ENCODE measurements at places on chromosomes 6 and 20.

- no peak for DNase-seq
These were observed 32.7 kb upstream of the MRPS10 start for GRCh38 chr6:42250274-42250931.

GRCh38 chr6:148398244-148398643 lies 55.6 kb downstream of the SASH1 start:
- no peak for DNase-seq

DNA sequence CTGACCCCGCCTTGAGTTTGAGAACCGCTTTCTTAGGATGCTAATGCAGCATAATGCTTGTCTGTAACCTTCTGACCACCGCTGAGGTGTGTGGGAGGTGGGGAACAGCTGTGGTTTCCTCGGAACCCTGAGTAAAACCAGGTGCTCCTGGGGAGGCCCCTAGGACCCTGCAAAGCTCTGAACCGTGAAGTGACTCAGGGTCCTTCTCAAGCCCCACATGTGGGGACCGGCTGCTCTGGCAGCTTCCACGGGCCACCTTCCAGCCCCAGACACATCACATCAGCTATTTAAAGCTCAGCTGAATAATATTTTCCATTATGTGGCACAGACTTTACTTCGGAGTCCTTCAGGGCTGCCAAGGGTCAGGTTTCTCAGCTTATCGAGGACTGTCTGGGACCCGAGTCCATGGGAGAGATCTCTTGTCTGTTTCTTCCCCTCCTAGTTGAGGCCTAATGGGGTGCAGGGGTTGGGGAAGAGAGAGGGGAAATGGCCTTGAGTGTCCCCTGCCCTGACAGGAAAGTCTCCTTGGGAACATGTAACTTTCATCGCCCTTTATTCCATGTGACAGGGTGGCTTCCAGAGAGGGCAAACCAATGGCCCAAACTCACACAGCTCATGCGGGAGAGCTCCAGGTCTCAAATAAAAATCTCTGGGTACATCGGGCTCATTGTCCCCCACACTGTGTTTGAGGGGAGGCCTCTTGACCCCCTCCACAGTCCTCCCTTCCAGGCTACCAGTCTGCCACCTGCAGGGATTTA lies 186.1 kb upstream of the SLC24A3 start:
- no peak for DNase-seq

DNA sequence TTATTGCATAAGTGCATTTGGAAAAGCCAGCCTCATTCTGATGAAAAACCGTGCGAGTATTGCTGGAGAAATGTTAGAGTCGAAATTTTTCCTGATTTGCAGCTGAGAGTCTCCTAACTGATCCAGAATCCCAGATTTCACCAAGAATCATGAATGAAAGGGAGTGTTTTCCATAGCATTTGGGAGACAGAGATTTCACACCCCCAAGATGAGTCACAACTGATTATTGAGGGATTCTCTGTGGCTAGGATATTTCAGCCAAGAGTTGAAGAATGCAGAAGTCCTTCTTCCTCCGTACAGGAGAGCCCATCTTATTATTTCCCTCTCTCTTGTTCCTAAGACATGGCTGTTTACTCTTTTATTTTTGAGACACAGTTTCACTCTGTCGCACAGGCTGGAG lies 82.2 kb upstream of the SALL4 start:
- no peak for DNase-seq

- no peak for DNase-seq
These were observed 104.3 kb downstream of the RNF144B start for GRCh38 chr6:18491308-18492045.

Measured in CD4-positive, alpha-beta T cell treated with Interleukin-17A for 1 hour (primary cell).